A172 (cell line): ENCODE measurements at places on chromosomes 3 and 15. TPM values are rescaled to one million over a fixed set of nuclear protein-coding genes. Genes with fewer than 3 reads are reported as not detected.

The TMEM108 gene
- total RNA-seq, result not detected in 2 replicates

The FBLN2 gene
- total RNA-seq, result 0.07 and 0.41 TPM in 2 replicates

The MESP2 gene
- not detected in 2 replicates for total RNA-seq

The POPDC2 gene
- total RNA-seq, result not detected in 2 replicates

The FAM81A gene
- 0.78 and 1.3 TPM in 2 replicates for total RNA-seq

The CCR3 gene
- total RNA-seq, result not detected in 2 replicates

The GALNT15 gene
- total RNA-seq, result not detected in 2 replicates

The ZNF80 gene
- total RNA-seq, result not detected in 2 replicates

The AHSG gene
- not detected in 2 replicates for total RNA-seq

The SLC28A2 gene
- total RNA-seq, result not detected in 2 replicates

The TM4SF1 gene
- total RNA-seq, result 154 and 177 TPM in 2 replicates

The CELSR3 gene
- total RNA-seq, result 4.9 and 5.8 TPM in 2 replicates

The CKMT1A gene
- not detected in 2 replicates for total RNA-seq

The VIPR1 gene
- not detected in 2 replicates for total RNA-seq

The AQP9 gene
- not detected in 2 replicates for total RNA-seq

The ADAMTS9 gene
- total RNA-seq, result 0.50 and 0.90 TPM in 2 replicates

The ST3GAL6 gene
- 4.0 and 11.1 TPM in 2 replicates for total RNA-seq

The CCR9 gene
- total RNA-seq, result not detected in 2 replicates

The TGM5 gene
- total RNA-seq, result 0.14 TPM in 1 of 2 replicates, not detected in the other

The SCAMP5 gene
- 4.7 and 5.9 TPM in 2 replicates for total RNA-seq
